Esophagus squamous epithelium (tissue), 5 donors: ENCODE measurements at places on chromosomes 12 and 14. TPM values are rescaled to one million over a fixed set of nuclear protein-coding genes. Genes with fewer than 3 reads are reported as not detected.

DNA sequence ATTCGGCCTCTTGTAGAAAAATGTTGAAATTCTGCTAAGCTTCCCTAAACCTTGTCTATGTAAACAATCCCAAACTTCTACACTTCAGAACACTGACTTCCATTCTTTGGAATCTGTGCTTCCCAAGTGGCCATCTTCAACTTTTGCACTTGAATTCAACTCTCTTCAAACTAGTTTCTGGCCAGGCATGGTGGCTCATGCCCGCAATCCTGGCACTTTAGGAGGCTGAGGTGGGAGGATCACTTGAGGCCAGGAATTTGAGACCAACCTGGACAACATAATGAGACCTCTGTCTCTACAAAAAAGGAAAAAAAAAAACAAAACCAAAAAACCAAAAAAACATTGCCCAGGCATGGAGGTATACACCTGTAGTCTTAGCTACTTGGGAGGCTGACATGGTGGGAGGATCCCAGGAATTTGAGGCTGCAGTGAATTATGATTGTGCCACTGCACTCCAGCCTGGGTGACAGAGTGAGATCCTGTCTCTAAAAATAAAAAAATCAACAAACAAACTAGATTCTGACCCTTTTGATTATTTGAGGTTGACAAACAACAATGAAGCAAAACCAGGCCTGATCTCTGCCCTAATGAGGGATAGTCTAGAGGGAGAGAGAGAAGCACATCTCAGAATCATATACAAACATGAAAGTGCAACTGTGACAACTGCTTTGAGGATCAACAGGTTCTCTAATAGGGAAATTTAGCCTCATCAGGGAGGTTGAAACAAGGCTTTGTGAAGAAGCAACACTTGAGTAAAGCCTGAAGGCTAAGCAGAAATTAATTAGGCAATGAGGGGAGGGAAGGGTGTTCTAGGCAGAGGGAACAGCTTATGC is 11.6 kb upstream of the C12orf75 start:
- H3K27me3 ChIP-seq: no peaks in the 10 kb centered on the region
- no peak for DNase-seq
- H3K4me3 ChIP-seq: no peak overlapping the region
- no peak overlapping the region for H3K27ac ChIP-seq
- no peaks in the 10 kb centered on the region for H3K36me3 ChIP-seq
- H3K4me1 ChIP-seq: no peaks in the 10 kb centered on the region

GRCh38 chr12:67145692-67146091 is 123.5 kb upstream of the CAND1 start:
- H3K4me1 ChIP-seq: no peaks in the 10 kb centered on the region
- no peaks in the 10 kb centered on the region for H3K36me3 ChIP-seq
- H3K27ac ChIP-seq: no peak overlapping the region
- no peaks in the 10 kb centered on the region for H3K27me3 ChIP-seq

- peak overlapping the region; percentile 79 for H3K27ac ChIP-seq
- H3K4me3 ChIP-seq: peak overlapping the region; percentile 50
- peaks cover 22% of the 10 kb centered on the region for H3K4me1 ChIP-seq
- no peaks in the 10 kb centered on the region for H3K27me3 ChIP-seq
Observed at GRCh38 chr12:124654666-124655047, 87.2 kb upstream of the NCOR2 start.

GRCh38 chr12:67517181-67517887 is 131.2 kb upstream of the DYRK2 start:
- H3K27me3 ChIP-seq: no peaks in the 10 kb centered on the region
- no peak overlapping the region for H3K4me3 ChIP-seq
- H3K27ac ChIP-seq: peak overlapping the region; percentile 58
- no peaks in the 10 kb centered on the region for H3K36me3 ChIP-seq

- no peaks in the 10 kb centered on the region for H3K27me3 ChIP-seq
- no peak overlapping the region for H3K4me3 ChIP-seq
- no peak for DNase-seq
- H3K4me1 ChIP-seq: peaks cover 7% of the 10 kb centered on the region
Observed at GRCh38 chr12:23084236-23084995, 459.4 kb downstream of the ETNK1 start.

DNA sequence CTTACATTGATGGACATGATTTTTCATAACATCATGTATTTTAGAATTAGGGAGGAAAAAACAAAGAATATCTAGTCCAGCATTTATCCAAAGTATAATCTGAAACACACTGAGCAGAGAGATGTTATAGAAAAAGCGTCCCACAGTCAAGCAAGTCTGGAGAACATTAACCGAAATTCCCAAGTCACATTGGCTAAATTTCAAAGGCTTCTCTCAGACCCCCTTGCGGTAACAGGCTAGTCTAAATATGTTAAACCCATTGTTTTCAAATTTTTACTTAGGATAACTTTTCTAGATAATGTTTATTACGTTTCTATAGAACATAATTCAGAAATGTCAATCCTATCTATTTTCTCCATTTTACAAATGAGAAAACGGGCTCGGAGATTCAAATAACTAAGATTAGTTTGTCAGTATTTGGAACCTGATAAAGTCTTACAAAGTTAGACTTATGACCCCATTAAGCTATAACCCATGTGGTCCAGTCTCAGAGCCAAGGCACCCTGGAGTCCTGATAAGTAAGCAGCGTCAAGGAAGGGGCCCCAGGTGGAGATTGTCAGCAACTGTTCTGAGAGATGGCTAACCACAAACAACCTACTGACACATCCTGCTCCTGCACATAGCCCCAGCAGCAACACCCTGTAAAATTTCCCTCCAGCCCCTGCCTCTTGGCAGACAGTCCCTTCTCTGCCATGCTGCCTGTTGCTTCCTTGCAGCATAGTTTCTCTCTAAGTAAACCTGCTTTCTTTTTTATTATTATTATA is 220.6 kb upstream of the TMEM260 start:
- peaks cover 7% of the 10 kb centered on the region for H3K4me1 ChIP-seq
- H3K27me3 ChIP-seq: no peaks in the 10 kb centered on the region
- H3K27ac ChIP-seq: no peak overlapping the region
- no peaks in the 10 kb centered on the region for H3K36me3 ChIP-seq
- no peak overlapping the region for H3K4me3 ChIP-seq

DNA sequence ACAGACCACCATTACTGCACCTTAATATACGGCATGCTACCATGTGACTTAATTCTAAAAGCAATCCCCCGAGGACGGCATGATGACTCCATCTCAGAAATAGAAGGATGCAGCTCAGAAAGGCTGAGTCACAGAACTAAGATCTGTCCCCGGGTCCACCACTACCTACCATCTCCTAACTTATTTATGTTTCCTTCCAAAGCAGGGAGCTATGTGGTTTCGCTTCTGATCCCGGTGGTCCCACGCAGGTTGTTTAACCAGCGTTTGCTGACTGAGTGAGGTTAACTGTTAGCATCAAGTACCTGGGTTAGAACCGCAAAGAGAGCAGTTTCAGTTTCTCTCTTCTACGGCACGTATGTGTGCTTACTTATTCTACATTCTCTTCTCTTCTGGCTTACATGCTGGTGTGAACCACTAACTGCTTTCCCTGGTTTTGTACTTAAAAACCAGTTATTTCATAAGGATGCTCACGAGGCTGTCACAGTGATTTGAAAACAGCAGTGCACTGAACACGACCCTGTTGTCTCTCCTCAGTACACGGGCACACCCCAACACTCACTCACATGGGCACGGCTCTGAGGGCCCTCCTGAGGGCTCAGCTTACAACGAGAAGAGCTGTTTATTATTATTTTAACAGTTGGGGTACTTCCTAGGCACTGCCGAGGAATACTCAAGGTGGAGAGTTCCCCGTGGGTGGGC is 66.7 kb downstream of the CCDC88C start:
- DNase-seq: no peak
- H3K36me3 ChIP-seq: no peaks in the 10 kb centered on the region
- H3K4me3 ChIP-seq: peak overlapping the region; percentile 46
- peak overlapping the region; percentile 60 for H3K27ac ChIP-seq
- no peaks in the 10 kb centered on the region for H3K27me3 ChIP-seq
- H3K4me1 ChIP-seq: peaks cover 40% of the 10 kb centered on the region

GRCh38 chr12:29234965-29235626 is 86.0 kb downstream of the FAR2 start:
- H3K36me3 ChIP-seq: no peaks in the 10 kb centered on the region
- no peak for DNase-seq
- H3K27ac ChIP-seq: no peak overlapping the region

GRCh38 chr12:119180380-119181040 is 1.8 kb downstream of the HSPB8 start:
- H3K36me3 ChIP-seq: no peaks in the 10 kb centered on the region
- no peaks in the 10 kb centered on the region for H3K27me3 ChIP-seq
- peak overlapping the region; percentile 76 for H3K4me3 ChIP-seq

- H3K27me3 ChIP-seq: no peaks in the 10 kb centered on the region
- peaks cover 4% of the 10 kb centered on the region for H3K36me3 ChIP-seq
- peaks cover 19% of the 10 kb centered on the region for H3K4me1 ChIP-seq
- H3K27ac ChIP-seq: peak overlapping the region; percentile 28
Observed at GRCh38 chr14:67663633-67664032, 10.8 kb downstream of the VTI1B start.

The INSM2 gene
- total RNA-seq: not detected

The NINJ2 gene
- total RNA-seq: 2.2 TPM

- no peak overlapping the region for H3K4me3 ChIP-seq
- no peaks in the 10 kb centered on the region for H3K27me3 ChIP-seq
- H3K27ac ChIP-seq: no peak overlapping the region
- H3K4me1 ChIP-seq: no peaks in the 10 kb centered on the region
- DNase-seq: no peak
Observed at GRCh38 chr14:95122621-95122945, 34.7 kb downstream of the DICER1 start.

DNA sequence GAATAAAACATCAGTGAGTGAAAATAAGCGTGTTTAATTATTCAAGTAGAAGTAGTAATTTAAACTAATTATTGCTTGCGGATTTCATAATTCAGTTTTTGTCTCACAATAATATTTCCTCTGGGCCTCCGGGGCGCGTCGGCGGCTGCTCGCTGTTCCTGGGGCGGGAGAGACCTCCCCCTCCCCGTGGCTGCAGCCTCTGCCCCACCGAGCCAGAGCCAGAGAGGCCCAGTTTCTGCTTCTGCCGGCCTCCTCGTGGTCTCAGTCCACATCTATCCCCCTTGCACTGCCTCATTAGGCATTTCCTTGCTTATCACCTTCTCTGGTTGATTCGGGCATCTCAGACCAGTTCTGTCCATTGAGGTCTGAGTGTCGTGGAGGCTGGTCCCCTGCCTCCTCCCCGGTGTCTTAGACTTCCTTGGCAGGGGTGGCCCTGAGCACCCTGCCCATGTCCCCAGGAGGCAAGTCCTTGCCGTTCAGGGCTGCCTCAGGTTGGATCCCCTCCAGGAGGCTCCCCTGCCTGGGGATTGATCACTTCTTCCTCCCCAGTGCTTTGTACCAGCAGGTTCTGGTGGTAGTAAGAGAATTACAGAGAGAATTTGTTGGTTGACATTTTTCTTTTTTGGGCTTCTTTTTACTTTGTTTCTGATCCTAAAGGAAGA is 78.0 kb downstream of the SLC25A47 start:
- no peaks in the 10 kb centered on the region for H3K36me3 ChIP-seq
- H3K27ac ChIP-seq: no peak overlapping the region
- peaks cover 30% of the 10 kb centered on the region for H3K4me1 ChIP-seq

DNA sequence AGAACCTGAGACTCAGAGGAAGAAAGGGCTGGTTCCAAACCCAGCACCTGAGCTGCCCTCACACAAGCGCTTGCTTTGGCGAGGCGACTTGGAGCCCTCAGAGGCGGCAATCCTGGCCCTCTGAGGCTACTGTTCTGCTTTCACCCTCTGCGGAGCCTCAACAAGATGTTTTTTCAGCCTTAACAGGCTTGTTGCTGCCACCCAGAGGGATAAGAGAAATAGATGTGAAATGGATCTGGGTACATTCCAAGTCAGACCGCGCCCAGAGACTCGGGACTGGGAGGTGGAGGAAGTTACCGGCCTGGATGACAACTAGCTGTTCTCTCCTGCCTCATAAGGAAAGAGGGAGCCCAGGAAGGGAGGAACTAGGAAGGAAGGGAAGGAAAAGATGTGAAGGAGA is 89.6 kb downstream of the TTC7B start:
- DNase-seq: no peak
- no peak overlapping the region for H3K4me3 ChIP-seq

GRCh38 chr14:63543826-63544406 is 739 bp upstream of the PPP2R5E start:
- DNase-seq: no peak
- H3K27me3 ChIP-seq: no peaks in the 10 kb centered on the region
- H3K36me3 ChIP-seq: no peaks in the 10 kb centered on the region
- H3K4me3 ChIP-seq: peak overlapping the region; percentile 86
- peaks cover 36% of the 10 kb centered on the region for H3K4me1 ChIP-seq

DNA sequence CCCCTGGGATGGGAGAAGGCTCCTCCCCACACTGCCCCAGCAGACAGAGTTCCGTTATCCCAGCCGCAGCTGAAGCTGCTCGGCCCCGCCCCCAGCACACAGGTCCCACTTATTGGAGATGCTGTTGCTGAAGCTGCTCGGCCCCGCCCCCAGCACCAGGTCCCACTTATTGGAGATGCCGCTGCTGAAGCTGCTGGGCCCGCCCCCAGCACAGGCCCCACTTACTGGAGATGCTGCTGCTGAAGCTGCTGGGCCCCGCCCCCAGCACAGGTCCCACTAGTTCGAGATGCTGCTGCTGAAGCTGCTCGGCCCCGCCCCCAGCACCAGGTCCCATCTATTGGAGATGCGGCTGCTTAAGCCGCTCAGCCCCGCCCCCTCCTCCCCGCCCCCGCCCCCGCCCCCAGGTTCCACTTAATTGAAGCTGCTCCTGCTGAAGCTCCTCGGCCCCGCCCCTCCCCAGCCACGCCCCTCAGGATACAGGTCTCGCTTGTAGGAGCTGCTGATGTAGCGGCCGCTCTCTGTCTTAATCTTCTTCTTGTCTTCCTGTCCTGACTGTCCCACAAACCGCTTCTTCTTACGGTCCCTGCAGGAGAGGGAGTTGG is 12.0 kb downstream of the CFAP73 start:
- H3K4me3 ChIP-seq: no peak overlapping the region
- H3K36me3 ChIP-seq: peaks cover 55% of the 10 kb centered on the region
- no peak for DNase-seq
- H3K27ac ChIP-seq: no peak overlapping the region
- H3K4me1 ChIP-seq: no peaks in the 10 kb centered on the region

DNA sequence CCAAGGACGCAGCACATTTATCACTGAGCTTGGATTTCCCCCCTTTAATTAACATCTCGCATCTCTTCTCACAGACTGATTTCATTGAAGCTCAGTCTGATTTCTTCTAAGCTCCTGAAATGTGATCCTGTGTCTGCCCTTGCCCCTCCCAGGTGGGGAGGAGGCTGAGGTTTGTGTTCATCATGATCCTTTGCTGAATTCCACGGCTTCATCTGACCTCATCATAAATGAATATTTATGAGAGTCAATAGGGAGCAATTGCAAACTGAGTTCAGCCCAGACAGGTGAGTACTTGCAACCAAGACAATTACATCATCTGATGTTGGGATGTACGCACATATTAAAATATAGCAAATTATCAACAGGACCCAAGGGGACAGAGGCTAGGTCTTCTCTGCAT is 72.4 kb downstream of the MAP1LC3B2 start:
- H3K27me3 ChIP-seq: no peaks in the 10 kb centered on the region
- H3K4me1 ChIP-seq: no peaks in the 10 kb centered on the region
- no peak overlapping the region for H3K4me3 ChIP-seq
- no peak for DNase-seq

- no peak overlapping the region for H3K4me3 ChIP-seq
- DNase-seq: no peak
- H3K27ac ChIP-seq: no peak overlapping the region
- H3K36me3 ChIP-seq: no peaks in the 10 kb centered on the region
- H3K27me3 ChIP-seq: no peaks in the 10 kb centered on the region
Observed at GRCh38 chr14:49546766-49547165, 39.4 kb downstream of the RPS29 start.

The SETD1B gene
- total RNA-seq: 14.4 TPM
